ENCODE measurements at places on chromosomes 13 and 19.

GRCh38 chr13:99178636-99179035 lies 22.0 kb upstream of the UBAC2 start:
- no peak for DNase-seq

- DNase-seq, result no peak
These were observed 748 bp downstream of the RAB4B start for GRCh38 chr19:40778706-40779284.

- no peak for DNase-seq
These were observed 199.4 kb upstream of the IPO5 start for GRCh38 chr13:97753942-97754670.

DNA sequence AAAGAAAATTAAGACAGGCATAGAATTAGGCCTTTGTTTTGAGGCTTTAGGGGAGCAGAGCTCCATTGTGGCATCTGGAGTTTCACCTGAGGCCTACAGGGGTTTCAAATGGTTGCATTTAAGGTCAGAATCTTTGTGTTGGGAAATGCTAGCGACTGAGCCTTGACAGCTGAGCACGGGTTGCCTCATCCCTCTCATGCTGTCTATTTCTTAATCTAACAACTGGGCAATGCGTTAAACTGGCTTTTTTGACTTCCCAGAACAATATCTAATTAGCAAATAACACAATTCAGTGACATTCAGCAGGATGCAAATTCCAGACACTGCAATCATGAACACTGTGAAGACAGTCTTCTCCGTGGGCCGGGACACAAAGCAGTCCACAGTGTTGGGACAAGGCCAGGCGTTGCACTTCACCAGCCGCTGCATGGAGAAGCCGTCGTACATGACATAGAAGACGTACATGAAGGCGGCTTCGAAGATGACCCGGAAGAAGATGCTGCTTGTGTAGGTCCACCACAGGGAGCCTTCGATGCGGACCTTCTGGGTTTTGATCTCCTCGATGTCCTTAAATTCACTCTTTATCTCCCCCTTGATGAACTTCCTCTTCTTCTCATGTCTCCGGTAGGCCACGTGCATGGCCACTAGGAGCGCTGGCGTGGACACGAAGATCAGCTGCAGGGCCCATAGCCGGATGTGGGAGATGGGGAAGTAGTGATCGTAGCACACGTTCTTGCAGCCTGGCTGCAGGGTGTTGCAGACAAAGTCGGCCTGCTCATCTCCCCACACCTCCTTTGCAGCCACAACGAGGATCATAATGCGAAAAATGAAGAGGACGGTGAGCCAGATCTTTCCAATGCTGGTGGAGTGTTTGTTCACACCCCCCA lies 3.8 kb downstream of the GJB2 start:
- no peak for DNase-seq

DNA sequence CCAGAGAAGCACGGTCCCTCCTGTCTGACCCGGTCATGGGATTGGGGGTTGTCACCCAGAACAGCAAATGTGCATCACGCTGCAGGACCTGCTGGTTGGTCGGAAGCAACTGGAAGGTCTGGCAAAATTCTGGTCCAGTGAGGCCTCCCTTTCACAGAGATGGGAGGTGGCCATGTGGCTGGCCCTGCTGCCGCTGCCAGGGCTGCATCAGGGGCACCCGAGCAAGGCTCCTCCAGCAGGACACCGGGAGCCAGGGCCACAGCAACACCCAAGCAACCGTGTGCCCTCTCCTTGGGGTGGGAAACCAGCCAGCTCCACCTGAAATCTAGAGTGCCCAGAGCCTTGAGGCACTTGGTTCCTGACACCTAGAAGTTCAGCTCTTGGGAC lies 11.5 kb upstream of the GAS6 start:
- no peak for DNase-seq

DNA sequence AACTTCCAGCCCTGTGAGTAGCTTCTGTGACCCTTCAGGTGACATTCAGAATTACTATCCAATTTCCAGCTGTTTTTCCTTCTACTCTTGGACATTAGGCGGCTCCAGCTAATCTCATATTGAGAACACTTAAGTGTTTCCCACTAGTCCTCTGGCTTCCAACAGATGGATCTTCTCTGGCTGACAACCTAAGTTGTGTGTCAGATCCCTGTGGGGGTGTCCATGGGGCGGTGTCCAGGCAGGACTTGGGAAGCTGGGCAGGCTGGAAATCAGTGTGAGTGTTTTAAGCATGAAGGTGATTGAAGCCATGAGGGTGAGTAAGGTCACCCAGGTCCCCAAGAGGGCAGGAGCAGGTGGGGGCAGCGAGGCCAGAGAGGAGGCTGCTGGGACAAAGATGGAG lies 10.1 kb downstream of the CNOT3 start:
- DNase-seq, result no peak

DNA sequence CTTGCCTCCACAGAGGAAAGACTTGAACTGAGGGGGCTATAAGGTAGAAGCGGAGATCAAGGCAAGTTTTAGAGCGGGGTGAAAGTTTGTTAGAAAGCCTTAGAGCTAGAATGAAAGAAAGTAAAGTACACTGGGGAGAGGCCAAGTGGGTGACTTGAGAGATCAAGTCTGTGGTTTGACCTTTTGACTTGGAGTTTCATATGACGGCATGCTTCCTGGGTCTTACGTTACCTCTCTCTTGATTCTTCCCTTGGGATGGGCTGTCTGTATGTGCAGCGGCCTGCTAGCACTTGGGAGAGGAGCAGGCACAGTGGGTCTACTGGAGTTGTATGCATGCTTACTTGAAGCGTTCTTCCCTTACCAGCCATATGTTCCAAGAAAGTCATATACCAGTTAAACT lies 1768.5 kb downstream of the PCDH9 start:
- no peak for DNase-seq

DNA sequence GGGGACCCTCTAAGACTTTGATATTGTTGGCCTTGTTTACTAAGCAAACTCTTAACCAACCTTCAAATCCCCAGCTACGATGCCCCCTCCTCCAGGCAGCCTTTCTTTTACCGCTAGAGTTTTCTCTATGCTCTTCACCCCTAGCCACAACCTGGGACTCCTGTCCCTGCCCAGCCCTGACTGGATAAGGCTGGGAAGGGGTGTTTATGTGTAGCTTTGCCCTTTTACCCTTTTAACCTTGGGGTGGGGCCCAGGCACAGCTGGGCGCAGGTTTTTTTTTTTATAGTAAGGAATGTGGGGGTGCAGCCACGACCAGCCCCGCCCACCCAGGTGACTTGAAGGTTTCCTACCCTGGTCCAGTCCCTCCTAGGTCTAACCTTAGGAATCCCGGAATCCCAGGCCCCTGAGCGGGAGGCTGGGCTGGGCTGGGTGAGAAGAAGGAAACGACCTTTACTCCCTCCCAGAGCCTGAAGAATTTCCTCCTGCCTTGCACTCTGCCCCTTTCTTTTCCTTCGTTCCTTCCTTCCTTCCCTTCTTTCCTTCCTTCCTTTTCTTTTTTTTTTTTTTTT lies 12.2 kb downstream of the TJP3 start:
- DNase-seq, result no peak

- no peak for DNase-seq
These were observed 5.1 kb downstream of the COL4A1 start for GRCh38 chr13:110301606-110302553.

- no peak for DNase-seq
These were observed 404.7 kb downstream of the IRS2 start for GRCh38 chr13:109381546-109382180.

GRCh38 chr13:68944272-68944671 lies 1163.4 kb upstream of the ATXN8OS start:
- no peak for DNase-seq

- no peak for DNase-seq
These were observed 27.6 kb downstream of the ELL start for GRCh38 chr19:18494267-18494607.

DNA sequence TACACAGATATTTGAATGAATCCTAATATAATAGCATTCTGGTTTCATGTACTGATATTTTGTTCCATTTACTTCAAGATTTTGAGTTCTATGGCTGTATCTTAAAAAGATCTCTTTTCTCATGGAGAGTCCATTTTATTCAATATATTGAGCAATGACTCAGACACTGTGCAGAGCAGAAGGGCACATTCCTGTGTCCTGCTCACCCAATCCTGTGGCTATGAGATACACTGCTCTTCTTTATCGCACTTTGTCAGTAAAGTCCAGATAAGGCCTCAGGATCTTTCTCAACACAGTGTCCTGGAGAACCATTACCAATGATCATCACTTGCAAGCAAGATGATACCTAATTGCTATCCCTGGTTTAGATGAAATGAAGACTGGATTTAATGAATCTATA lies 155.0 kb downstream of the CYSLTR2 start:
- DNase-seq, result no peak
